Thymus (tissue), 14 donors: ENCODE measurements at places on chromosomes 6 and 20. TPM values are rescaled to one million over a fixed set of nuclear protein-coding genes. Genes with fewer than 3 reads are reported as not detected.

Gene METTL24
- total RNA-seq = 1.5 TPM

GRCh38 chr6:138382498-138383265, 5.0 kb downstream of the SMIM28 start:
- no peak overlapping the region for H3K27ac ChIP-seq
- H3K4me3 ChIP-seq = no peak overlapping the region
- H3K36me3 ChIP-seq = no peaks in the 10 kb centered on the region
- H3K27me3 ChIP-seq = no peaks in the 10 kb centered on the region

Gene ZSCAN16
- total RNA-seq = 8.5 TPM

- H3K27me3 ChIP-seq = no peaks in the 10 kb centered on the region
- H3K27ac ChIP-seq = no peak overlapping the region
- H3K4me3 ChIP-seq = no peak overlapping the region
- peak; percentile 13 for DNase-seq
- no peaks in the 10 kb centered on the region for H3K36me3 ChIP-seq
- no peaks in the 10 kb centered on the region for H3K4me1 ChIP-seq
Observed at GRCh38 chr6:160534050-160534696, 129.9 kb downstream of the LPA start.

DNA sequence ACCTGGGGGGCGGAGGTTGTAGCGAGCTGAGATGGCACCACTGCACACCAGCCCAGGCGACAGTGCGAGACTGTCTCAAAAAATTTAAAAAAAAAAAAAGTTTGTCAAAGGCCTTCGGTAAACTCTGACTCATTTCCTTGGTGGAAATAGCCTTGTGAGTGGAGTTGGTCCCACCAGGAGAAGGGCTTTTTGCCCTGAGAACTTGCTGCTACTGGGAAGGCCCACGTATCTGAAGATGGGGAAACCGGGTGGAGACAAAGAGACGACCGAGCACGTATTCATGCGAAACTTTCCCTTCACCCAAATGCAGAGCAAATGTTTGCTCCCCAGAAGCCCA, 51.7 kb downstream of the SLC22A23 start:
- no peaks in the 10 kb centered on the region for H3K27me3 ChIP-seq
- no peaks in the 10 kb centered on the region for H3K36me3 ChIP-seq
- DNase-seq = no peak
- no peaks in the 10 kb centered on the region for H3K4me1 ChIP-seq

GRCh38 chr20:19269737-19270340, 57.4 kb downstream of the SLC24A3 start:
- no peaks in the 10 kb centered on the region for H3K4me1 ChIP-seq
- H3K36me3 ChIP-seq = no peaks in the 10 kb centered on the region
- no peak overlapping the region for H3K4me3 ChIP-seq
- H3K27ac ChIP-seq = no peak overlapping the region
- no peaks in the 10 kb centered on the region for H3K27me3 ChIP-seq

GRCh38 chr6:85107701-85108100, 342.2 kb upstream of the NT5E start:
- no peak for DNase-seq
- no peaks in the 10 kb centered on the region for H3K36me3 ChIP-seq
- no peaks in the 10 kb centered on the region for H3K27me3 ChIP-seq
- H3K4me1 ChIP-seq = no peaks in the 10 kb centered on the region

Gene DACT2
- 4.2 TPM for total RNA-seq

Gene KCNK16
- not detected for total RNA-seq

GRCh38 chr20:59939052-59939878, 840 bp downstream of the PPP1R3D start:
- no peaks in the 10 kb centered on the region for H3K27me3 ChIP-seq
- H3K4me3 ChIP-seq = peak overlapping the region; percentile 87
- DNase-seq = no peak
- H3K36me3 ChIP-seq = peaks cover 7% of the 10 kb centered on the region
